ENCODE measurements at places on chromosomes 7 and 10.

DNA sequence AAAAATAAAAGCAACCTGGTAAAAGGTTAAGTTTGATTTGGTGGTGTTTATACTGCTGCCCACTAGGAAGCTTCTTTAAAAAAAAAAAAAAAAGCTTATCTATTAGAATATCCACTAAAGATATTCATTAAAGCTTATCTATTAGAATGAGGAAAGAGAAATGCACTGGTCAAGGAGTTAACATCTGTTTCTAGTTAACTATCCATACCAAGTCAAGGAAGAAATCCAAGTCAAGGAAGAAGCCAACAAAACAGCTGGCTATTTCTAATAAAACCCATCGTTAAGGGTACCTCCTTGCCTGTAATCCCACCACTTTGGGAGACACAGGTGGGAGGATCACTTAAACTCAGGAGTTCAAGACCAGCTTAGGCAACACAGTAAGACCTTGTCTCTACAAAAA is 82.6 kb downstream of the JMJD1C start:
- DNase-seq, result no peak

GRCh38 chr7:618539-619367 is 99.1 kb upstream of the PDGFA start:
- DNase-seq, result no peak

DNA sequence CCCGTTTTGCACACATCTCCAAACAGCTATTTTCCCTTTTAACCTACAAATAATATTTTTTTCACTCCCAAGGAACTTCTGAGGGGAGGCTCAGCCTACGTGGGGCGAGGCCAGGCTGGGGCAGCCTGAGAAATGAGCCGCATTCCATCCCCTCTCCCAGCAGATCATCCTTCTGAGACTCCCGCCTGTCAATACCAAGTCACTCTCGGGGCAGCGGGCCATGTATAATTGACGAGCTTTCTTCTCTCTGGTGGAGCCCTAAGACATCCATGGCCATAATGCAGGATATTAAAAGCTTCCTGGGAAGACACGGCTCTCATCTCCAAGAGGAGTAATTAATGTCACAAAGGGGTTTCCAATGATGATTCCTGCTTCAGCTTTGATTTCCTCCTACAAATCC is 37.8 kb upstream of the CHST15 start:
- DNase-seq, result no peak

GRCh38 chr10:47311193-47311931 is 10.9 kb upstream of the GDF2 start:
- DNase-seq, result peak; percentile 3

GRCh38 chr7:110388457-110388856 is 702.5 kb upstream of the LRRN3 start:
- no peak for DNase-seq

DNA sequence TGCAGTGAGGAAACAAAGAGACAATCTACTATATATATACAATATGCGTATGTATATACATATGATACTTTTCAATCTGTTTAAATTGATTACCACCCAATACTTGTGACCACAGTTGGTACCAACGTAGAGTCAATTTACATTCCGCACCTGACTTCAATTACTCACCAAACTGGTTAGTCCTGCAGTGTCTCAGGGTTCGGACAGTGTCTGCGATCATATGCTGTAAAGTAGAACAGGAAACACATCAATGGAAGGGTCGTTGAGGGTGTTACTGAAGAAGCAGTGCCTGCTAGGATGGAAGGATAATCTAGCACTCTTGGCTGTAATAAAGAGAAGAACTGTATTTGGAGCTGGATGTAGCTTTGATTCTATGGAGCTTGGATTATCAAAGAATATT is 179.7 kb upstream of the CDCA7L start:
- no peak for DNase-seq

DNA sequence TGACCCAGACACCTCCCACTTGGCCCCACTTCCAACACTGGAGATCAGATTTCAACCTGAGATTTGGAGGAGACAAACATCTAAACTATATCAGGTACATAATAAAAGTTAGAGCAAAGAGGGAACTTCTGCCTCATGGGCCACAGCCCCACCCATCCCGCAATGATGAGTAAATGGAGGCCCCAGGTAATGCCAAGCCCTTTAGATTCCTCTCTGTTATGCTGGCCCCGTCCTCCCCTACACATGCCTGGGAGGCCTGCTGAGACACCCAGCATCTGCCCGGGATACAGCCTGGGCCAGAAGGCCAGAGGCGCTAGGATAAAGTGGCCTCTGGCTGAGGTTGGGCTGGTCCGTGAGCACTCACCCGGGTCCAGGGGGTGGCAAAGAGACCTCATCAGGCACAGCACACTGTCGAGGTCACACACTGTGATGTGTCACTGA is 185.5 kb upstream of the SH2B2 start:
- peak; percentile 83 for DNase-seq

DNA sequence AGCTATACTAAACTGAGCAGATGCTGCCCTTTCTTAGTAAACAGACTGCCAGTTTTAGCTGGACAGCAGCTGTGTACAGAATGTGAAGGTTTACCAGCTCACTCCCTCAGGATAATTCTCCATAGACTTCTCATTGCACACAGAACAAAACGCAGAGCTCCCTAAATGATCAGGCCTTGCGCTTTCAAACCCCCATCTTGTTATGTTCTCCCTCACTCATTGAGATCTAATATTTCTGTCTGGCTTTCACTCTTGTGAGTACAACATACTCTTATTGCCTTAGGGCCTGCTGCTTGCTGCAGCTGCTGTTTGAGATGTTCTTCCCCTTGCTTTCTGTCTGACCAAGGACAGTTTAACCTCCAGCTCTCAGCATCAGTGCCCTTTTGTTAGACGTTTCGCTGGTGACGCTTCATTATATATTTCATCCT is 17.3 kb downstream of the VWDE start:
- DNase-seq, result no peak

GRCh38 chr10:5412277-5412941 is at the start of gene NET1:
TSS of gene NET1 (plus strand) at chr10:5412557. CDS start at chr10:5412693, 136 bp downstream.
- peak; percentile 57 for DNase-seq

DNA sequence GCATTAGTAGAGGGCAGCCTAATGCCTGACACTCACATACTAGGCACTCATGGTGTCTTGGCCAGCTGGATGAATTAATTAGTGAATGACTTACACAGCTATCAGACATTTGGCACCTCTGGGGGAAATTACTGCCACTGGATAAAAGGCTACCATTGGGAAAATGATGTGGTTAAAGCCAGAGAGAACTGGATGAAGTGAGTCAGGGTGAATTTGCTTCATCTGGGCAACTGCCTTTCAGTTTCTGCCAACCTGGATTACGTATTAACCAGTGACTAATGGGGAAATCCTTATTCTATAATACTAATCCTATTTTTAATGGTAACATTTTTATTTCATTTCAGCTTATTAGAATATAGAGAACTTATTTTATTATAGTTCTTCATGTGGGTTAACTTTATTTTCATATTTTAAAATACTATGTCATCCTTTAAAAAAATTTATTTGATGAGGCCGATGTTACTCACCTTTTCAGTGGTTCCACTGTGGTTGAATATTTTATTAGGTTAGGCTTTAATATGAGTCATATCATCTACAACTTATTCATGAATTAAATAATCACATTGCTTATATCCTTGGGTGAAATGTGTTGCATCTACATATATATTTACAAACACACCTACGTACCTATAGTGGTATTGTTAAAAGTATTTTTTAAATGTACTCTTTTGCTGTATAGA is 85.6 kb upstream of the CAPZA2 start:
- DNase-seq, result peak; percentile 97

DNA sequence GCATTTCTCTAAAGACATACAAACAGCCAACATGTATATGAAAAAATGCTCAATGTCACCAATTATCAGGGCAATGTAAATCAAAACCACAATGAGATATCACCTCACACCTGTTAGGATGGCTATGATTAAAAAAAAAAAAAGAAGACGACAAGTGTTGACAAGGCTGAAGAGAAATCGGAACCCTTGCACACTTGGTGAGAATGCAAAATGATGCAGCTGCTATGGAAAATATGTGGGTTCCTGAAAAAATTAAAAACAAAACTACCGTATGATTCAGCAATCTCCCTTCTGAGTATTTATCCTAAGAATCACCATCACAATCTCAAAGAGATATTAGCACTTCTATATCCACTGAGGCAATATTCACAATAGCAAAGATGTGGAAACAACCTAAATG is 11.3 kb downstream of the LMBR1 start:
- DNase-seq, result no peak

DNA sequence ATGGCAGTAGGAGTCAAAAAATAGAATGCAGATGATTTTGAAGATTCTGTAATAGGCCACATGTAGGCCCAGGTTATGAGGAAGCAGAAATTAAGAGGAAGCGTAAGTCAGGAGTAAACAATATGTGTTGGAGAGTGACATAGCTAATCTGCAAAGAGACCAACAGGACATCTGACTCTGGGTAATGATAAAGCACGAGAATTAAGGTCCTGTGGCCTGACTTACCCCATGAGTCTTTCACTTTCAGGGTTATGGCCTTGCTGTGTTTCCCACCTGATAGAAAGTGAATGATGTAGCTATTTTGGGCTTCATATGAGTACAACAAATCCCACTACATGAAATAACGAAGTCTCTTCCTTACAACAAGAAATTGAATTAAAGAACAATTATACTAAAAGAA is 393.0 kb downstream of the MAGI2 start:
- DNase-seq, result no peak

DNA sequence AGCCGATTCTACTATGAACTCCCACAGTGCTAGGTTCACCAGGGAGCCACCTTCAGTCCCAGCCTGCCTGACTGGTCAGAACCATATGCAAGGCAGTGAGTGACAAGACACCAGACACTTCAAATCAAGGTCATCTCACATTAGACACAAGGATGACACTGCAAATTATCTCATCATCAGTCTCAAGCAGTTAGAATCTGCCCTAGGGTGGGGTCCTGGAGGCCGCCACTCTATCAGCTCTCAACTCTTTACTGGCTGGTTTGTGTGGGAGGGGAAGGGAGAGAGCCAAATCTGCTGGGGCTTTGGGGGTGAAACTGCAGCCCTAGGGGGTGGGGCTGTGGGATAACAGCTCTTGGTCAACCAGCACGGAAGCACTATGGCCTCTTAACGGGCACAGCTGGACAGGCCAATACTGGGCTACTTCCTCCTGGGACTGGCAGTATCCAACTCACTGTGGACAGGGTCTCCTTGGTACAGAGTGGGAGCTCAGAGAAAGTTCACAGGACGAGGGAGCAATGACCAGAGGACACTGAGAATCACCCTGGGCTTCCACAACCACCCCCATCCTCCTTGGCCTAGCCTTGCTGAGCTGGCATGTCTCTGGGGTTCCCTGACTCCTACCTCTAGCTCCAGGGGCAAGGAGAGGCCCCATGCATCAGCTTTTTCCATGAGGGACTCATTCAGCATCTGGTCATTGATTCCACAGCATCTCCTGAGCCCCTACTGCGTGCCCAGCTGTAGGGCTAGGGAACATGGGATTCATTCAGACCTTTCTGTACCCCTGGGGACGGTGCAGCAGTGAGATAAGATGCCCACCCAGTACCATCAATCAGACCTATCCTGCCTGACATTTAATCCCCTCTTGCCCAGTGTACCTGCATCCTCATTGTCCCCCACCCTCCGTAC is 5.4 kb downstream of the GPRIN2 start:
- no peak for DNase-seq

DNA sequence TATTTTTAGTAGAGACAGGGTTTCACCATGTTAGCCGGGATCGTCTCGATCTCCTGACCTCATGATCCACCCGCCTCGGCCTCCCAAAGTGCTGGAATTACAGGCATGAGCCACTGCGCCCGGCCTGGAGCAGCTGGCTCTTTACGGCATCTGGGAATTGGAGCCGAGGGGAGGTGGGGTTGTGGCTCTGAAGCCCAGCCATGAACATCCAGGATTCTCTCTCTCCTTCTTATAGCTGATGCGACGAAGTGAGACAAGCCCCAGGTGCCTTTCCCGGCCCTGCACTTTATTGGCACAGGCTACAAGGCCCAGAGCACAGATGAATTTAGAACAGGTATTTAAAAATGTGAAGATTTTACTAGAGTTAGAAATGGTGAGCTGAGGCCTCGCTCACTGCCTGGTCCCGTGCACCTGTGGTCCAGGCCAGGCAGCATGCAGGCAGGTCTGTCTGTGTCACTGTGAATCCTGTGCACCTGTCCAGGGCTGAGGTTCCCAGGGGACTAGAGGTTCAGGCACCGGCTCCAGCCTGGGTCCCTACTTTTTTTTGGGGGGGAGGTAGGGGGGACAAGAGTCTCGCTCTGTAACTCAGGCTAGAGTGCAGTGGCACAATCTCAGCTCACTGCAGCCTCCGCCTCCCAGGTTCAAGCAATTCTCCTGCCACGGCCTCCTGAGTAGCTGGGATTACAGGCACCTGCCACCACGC is 379.7 kb upstream of the FOXK1 start:
- no peak for DNase-seq

DNA sequence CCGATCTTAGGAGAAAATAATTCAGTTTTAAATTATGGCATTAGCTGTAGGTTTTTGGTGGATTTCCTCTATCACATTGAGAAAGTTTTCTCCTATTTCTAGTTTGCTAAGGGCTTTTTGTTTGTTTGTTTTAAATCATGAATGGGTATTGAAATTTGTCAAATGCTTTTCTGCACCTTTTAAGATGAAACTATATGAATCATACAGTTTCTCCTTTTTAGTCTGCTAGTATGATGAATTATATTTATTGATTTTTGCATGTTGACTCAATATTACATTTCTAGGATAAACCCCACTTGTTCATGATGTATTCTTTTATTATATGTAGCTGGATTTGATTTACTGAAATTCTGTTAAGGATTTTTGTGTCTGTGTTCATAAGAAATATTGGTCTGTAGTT is 70.3 kb upstream of the PIP4K2A start:
- DNase-seq, result no peak

GRCh38 chr7:21305455-21306235 is 122.2 kb upstream of the SP4 start:
- peak; percentile 38 for DNase-seq

- DNase-seq, result no peak
These were observed 113.3 kb downstream of the ARHGAP22 start for GRCh38 chr10:48491392-48492139.

DNA sequence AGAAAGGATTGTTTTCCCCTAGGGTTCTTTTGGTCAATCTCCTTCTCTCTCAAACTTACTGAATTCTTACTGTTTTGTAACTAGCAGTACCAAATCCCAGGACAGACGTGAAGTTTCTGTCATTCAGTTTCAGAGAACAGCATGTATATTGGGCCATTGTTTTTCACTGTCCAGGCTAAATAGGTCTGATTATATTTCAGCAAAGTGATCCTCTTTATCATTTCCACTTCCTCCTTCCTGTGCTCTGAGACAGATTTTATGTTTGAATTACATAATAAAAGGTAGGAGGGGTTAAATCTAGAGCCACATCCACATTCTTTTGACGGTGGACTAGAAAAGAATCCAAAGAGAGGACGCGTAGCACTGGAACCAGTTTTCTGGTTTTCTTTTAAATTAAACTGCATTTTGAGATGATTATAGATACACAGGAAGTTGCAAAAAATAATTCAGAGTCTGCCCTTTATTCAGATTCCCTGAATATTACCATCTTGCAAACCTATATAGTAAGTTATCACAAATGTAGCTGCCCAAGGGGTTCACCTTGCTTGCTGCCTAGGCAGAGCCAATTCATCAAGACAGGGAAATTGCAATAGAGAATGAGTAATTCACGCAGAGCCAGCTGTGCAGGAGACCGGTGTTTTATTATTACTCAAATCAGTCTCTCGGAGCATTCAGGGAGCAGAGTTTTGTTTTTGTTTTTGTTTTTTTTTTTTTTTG is 40.1 kb downstream of the AKR1E2 start:
- DNase-seq, result no peak

All from foreskin keratinocyte (primary cell).